Cardiac septum (tissue), 1 donor: ENCODE measurements at places on chromosomes 2 and 18. TPM values are rescaled to one million over a fixed set of nuclear protein-coding genes. Genes with fewer than 3 reads are reported as not detected.

DNA sequence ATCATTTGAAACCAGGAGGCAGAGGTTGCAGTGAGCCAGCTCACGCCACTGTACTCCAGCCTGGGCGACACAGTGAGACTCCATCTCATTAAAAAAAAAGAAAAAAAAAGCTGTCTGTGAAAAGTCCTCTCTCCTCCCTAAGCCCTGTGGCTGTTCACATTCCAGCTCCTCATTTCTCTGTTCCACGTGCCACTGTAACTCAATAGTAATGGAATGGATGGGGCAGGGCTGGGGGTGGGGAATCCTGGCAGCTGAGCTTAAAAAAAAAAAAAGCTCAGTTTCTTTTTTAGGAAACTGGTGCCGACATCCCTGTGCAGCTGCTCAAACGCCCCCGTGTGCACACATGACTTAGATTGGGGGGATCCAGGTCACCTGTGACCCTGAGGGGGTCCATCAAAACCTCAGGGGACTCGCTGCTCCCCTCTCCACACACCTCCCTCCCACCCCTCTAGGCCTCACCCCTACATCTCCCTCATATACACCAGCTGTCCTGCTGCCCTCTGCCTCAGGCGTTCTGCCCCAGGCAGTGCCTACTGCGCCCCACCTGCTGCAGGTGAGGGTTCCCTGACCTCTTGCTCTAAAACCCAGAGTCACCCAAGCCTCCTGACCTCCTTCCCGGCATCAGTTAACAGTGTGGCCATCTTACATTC lies 255.4 kb downstream of the AGAP1 start:
- peak; percentile 59 for DNase-seq

ARL4C gene
- total RNA-seq: 1.7 TPM

KCNJ13 gene
- total RNA-seq: not detected

DNA sequence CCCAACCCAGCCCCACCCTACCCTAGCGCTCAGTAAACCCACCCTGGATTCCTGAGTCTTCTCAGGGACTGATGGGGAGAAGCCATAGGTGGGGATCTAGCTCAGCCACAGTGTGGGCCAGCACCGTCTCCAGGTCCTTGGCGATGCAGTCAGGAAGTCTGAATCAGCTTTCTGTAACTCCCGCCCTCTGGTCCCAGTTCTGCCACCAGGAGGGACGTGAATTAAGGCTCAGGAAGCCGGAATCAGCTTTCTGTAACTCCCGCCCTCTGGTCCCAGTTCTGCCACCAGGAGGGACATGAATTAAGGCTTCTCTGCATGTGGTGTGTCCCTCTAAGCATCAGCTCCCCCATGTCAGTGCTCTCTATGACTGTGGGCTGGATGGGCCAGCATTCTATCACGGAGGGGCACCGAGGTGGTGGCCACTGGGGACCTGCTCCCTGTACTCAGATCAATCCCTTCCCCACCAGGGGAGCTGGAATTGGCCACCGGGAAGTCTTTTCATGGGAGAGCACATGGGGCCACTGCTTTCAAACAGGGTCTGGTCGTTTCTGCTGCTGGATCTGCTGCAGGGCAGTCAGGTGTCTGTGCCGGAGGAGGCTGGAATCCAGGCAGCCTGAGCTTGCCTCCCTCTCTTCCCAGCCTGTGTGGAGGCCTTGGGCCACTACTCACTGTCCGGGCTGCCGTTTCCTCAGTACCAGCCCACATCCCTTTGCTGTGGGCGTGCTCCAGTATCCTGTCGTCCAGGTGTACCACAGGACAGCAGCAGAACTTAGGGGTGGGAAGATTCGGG lies 24.7 kb downstream of the ASB18 start:
- no peak for DNase-seq

GRCh38 chr2:108833219-108833618 lies 46.6 kb downstream of the CCDC138 start:
- no peak for DNase-seq

GRCh38 chr2:37643730-37644078 lies 27.7 kb downstream of the CDC42EP3 start:
- DNase-seq: no peak

DNA sequence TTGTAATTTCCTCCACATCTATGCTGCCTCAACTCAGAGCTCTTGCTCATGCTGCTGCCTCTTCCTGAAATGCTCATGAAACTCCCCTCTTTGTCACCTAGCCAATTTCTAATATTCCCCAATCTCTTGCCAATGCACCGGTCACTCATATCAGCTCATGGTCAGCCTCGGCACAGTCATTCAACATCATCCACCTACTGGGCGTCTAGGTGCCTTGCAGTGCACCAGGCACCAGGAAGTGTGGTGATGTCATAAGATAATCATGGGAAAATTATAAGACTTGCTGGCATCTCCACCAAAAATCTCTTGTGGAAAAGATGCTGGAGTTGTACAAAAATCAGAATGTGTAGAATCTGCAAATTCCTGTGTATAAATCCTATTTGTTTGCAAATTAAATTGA lies 52.6 kb upstream of the RAB27B start:
- no peak for DNase-seq

GRCh38 chr2:197885587-197885986 lies 81.2 kb downstream of the PLCL1 start:
- no peak for DNase-seq

DNA sequence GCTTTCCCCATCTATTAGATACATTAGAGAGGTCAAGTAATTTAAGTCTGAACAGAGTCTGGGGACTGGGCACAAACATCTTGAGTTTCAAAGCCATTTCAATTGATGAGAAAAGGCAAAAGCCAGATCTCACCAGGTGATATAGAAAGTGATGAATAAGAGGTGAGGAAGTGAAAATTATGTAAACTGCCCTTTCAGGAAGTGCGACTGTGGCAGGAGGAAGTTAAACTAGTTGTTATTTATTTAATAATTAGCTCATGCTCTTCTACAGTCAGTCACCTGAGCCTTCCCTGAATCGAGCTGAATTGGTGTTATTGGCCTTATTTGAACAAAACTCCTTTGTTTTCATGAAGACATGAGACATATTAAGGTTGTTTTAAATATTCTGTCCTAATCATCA lies 115.1 kb downstream of the CDH20 start:
- no peak for DNase-seq

NEMP2 gene
- total RNA-seq: 3.6 TPM

- no peak for DNase-seq
Measured at GRCh38 chr2:156124458-156124857, 208.1 kb downstream of the NR4A2 start.

HPCAL1 gene
- 21.6 TPM for total RNA-seq

DNA sequence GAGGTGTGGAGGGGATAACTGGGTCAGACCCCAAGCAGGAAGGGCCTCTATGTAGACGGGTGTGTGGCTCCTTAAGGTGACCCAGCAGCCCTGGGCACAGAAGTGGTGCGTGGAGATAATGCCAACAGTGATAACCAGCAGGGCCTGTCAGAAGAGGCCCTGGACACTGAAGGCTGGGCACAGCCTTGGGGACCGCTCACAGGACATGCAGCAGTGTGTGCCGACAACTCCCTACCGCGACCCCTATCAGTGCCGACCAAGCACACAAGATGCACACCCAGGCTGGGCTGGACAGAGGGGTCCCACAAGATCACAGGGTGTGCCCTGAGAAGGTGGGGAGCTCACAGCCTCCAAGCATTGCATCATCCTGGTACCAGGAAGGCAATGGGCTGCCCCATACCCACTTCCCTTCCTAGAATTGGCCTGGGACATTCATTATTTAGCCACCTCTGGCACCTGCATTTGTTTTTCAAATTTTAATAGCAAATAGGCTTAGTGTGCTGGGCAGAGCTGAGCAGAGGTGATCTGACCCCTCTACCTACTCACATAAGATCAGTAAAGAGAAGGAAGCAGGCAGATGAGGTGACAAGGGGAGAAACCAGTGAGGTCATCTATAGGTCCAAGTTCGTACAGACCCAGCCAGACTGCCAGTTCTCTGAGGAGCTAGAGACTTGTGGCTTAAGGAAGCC lies 55.2 kb downstream of the BCL11A start:
- DNase-seq: no peak

DNA sequence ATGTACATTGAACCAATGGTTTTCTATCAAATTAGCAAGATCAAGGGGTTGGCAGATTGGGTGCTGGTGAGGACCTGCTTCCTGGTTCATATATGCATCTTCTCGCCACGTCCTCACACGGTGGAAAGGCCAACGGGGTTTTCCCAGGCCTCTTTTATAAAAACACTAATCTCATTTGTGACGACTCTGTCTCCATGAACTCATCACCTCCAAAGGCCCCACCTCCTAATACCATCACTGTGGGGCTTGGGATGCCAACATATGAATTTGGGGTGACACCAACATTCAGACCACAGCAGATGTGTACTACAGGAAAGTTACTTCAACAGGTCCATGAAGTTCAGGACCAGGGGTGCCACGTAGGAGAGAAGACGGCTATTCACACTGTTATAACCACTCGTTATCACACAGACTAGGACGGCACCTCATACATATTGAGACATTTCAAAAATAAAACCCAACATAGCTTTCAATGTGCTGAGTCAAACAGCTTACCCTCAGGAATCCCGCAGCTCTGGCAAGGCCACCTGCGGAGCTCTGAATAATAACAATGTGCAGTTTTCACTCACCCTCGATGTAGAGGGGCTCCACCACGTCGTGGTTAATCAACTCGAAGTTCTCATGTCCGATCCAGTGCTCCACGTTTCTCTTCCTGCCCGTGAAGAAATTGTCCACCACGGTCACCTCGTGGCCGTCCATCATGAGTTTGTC lies 49.3 kb downstream of the UXS1 start:
- no peak for DNase-seq

OST4 gene
- 339 TPM for total RNA-seq

- DNase-seq: no peak
Measured at GRCh38 chr18:39701055-39701783, 2135.6 kb upstream of the CELF4 start.

DNA sequence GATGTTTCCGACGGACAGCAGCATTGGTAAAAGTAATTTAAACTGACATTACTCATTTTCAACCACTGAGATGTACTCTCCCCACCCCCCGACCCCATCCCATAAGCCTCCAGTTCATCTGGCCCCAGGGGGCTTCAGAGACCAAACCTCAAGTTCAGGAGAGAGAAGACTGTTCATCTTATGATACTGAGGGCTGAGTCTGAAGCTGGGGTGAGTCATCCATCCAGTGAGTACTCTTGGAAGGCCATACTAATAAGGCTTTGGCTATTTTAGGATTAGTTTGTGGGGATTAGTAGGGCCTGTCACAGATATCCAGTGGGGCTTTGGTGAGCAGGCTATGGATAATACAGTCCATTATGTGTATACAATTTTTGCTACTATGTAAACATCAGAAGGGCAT lies 125.3 kb upstream of the APCDD1 start:
- peak; percentile 3 for DNase-seq

MTX2 gene
- total RNA-seq: 44.1 TPM

DNA sequence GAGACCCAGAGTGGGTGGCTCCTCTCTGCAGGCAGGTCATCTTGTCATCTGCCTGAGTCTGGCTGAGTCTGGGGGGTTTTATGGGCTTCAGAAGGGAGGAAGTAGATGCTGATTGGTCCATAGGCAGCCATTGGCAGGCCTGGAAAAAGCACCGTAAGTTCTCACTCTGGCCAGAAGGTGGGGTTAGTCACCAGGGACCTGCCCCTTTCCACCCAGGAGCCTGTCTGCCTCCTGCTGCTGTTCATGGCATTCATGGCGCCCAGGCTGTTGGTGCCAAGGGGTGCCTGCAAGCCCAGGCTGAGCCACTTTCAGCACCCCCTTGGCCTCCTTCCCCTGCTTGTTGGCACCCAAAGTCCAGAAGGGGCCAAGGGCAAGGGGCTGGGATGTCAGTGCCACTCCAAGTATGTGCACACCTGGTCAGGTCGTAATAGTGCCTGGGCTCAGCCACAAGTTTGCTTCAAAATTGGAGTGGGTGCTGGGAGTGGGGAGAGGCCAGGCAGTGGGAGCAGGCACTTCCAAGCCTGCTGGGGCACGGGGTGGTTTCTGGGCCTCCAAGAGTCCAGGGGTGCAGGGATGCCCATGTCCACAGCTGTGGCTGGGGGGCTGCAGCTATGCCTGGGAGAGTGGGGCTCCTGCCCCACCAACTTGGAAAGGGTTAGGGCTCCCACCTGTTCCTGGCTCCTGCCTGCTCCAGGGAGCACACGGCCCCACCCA lies 178.1 kb downstream of the FAM210A start:
- no peak for DNase-seq

- no peak for DNase-seq
Measured at GRCh38 chr2:19881908-19882265, 19.9 kb downstream of the TTC32 start.

GRCh38 chr2:136281281-136282114 lies 163.5 kb upstream of the CXCR4 start:
- DNase-seq: no peak

- DNase-seq: no peak
Measured at GRCh38 chr2:810397-810796, 133.2 kb upstream of the TMEM18 start.

DNA sequence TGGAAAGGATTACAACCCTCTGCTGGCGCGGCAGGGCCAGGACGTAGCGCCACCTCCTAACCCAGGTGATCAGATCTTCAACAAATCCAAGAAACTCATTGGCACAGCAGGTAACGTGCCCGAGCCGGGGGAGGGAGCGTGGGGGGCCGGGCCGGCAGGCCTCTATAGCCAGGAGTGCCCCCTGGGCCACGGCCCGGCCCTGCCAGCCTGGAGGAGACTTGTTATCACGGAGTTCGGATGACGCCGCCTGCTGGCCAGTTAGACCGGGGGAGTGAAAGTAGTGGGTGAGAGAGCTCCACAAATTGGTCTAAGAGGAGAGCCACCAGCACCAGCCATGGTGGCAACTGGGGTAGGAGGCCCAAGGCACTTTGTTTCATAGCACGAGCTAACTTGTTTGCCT lies 8.6 kb upstream of the TMEM214 start:
- DNase-seq: peak; percentile 73

IGFBP5 gene
- 191 TPM for total RNA-seq

CABYR gene
- 0.59 TPM for total RNA-seq

DNA sequence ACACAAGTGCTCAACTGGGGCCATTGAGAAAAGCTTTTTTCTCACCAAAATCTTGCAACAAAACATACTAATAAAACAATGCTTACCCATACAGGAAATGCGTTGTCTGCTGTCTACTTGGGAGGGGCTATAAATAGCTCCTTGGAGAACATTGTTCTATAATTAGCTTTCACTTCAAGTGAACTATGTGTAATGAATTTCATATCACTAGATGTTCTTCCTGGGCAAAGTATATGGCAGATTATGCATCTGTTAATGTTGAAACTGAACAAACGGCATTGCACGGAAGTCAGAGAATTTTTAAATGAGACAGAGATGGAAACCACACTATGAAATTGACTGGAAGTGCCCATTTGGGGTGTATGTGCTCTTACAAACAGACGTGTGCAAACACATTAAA lies 6.4 kb upstream of the NPAS2 start:
- no peak for DNase-seq

CDH7 gene
- total RNA-seq: 0.30 TPM

- DNase-seq: no peak
Measured at GRCh38 chr18:54222922-54223567, 1.4 kb downstream of the MBD2 start.

GRCh38 chr2:186949726-186950256 lies 100.8 kb upstream of the ZSWIM2 start:
- DNase-seq: no peak

CNRIP1 gene
- 10.1 TPM for total RNA-seq
